IMR-90 (cell line): ENCODE measurements at places on chromosomes 16 and 17. TPM values are rescaled to one million over a fixed set of nuclear protein-coding genes. Genes with fewer than 3 reads are reported as not detected.

- peak; percentile 78 for DNase-seq
These were observed 195.8 kb downstream of the KCNJ2 start for GRCh38 chr17:70365091-70365583.

DNA sequence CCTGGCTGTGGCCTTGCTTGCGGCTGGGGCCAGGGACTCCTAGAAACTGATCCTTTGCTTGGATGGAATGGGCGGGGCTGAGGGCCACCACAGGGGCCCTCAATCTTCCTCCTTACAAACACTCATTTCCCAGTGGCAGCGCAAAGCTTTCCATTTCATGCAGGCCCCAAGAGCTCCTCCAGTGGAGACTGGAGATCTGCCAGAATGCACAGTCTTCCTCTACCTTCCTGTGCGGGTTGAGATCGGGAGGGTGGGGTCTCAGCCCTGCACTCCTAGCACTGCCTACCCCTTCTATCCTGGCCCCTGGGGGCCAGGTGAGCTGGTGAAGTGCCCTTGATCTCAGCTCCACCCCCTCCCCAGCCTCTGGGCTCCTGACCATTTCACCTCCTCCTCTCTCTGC is 1.7 kb downstream of the NRN1L start:
- DNase-seq, result no peak

DNA sequence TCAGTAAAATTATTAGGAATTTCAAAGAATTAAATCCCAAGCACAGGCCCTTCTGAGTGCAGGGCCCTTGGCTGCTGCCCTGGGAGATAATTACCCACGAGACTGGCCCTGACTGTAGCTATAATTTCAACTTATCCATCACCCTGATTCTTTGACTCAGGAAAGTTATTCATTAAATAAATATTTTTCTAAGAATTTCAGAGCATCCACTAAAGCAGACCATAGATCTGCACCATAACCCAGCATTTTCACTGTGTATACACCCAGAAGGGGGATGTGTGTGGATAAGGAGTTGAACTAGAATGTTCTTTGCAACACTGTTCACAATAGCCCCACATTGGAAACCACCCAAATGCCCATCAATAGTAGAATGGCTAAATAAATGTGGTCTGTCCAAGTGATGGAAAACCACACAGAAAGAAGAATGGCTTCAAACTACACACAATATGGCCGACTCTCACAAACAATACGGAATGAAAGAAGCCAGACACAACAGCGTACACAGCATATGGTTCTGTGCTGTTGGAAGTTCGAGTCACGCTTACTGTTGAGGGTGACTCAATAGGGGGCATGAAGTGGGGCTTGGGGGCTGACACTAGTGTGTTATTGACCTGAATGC is 33.9 kb upstream of the MEAK7 start:
- no peak for DNase-seq

KRTAP9-8 gene
- not detected in 2 replicates for total RNA-seq

LRRC37A gene
- 0.56 and 0.72 TPM in 2 replicates for total RNA-seq

DNA sequence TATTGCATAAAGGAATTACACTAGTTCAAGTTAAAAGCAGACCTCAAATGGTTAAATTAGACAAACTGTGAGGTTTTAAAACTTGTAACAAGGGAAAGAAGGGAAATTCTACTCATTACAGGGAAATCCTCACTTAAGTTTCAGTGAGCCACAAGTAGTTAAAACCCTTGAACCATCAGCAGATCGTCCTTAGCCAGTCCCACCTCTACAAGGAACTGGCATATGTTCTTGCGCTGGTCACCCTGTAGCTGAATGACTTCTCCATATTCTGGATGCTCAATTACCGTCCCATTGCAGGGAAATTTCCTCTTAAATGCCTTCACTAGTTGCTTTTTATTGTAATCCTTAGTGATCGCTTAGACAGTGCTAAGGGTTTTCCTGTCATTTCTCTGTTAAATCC is 5.5 kb downstream of the PRSS21 start:
- no peak for DNase-seq

DNA sequence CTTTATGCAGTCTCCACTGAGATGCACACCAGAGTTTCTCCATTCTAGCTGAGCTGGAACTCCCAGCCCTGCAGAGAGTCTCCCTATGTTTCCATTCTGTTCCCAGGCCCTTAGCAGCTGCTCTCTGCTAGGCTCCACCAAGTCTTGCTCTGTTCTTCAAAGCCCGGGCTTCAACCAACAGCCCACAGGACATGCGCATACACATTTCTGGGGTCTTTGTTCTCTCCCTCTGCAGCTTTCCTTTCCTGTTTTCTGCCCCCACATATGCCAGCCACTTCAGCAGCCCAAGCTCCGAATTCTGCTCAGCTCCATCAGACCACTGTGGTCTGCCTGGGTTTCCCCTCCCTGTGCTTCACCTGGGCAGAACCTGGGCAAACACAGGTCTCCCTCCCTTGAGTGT is 205.9 kb downstream of the CBLN1 start:
- DNase-seq, result no peak

- no peak for DNase-seq
These were observed 236.6 kb upstream of the GSE1 start for GRCh38 chr16:85376292-85377095.

EVPLL gene
- total RNA-seq, result not detected in 2 replicates

DNA sequence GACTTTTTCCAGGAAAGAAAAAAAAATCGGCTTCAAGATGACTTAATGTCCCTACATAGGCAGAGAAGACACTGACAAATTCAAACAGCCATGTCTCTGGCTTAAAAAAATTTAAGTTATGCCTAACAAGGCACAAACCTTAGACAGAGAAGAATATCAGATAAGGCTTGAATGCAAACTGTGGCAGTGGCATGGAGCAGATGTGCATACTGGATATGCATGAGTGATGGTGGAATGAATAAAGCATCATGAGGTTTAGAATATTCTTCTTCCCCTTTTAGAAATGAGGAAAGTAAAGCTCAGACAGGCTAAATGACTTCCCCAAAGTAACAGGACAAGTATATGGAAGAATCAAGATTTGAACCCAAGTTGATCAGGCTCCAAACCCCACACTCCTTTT is 23.2 kb upstream of the WSCD1 start:
- DNase-seq, result no peak

GRCh38 chr16:9135797-9136196 is 44.4 kb downstream of the HAPSTR1 start:
- DNase-seq, result no peak

FAM171A2 gene
- 3.1 and 3.2 TPM in 2 replicates for total RNA-seq

- no peak for DNase-seq
These were observed 3.9 kb downstream of the SKAP1 start for GRCh38 chr17:48426019-48426665.

DNA sequence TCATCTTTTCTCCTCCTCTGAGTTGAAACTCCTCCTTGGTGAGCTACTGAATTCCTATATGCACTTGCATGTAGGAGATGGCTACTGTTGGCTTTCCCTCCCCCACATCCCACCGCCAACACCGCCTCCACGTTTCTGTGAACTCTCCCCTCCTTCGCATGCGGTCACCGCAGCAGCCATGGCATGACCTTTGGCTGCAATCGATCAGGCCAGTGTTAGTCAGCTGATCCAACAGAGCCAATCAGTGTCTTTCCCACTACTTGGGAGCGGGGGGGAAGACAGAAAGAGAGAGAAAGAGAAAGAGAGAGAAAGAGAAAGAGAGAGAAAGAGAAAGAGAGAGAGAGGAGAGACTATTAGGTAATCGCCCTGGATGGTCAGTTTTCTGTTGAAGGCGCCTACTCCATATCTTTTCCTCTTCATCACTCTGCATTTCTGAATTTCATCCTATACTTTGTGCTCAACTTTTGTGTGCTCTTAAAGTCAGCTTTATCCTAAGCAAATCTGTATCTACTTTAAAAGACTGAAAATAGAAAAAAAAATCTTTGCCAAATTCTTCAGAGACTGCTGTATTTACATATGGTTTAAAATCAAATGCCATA is 22.7 kb downstream of the ASGR1 start:
- no peak for DNase-seq

ALDH3A2 gene
- 6.9 and 7.9 TPM in 2 replicates for total RNA-seq

CNP gene
- total RNA-seq, result 45.5 and 50.3 TPM in 2 replicates

GRCh38 chr17:7711051-7711755 is 6.2 kb downstream of the EFNB3 start:
- no peak for DNase-seq
